ENCODE measurements at places on chromosomes 16 and 17. TPM values are rescaled to one million over a fixed set of nuclear protein-coding genes. Genes with fewer than 3 reads are reported as not detected.

The CDRT15 gene
- not detected for total RNA-seq

- peaks cover 13% of the 10 kb centered on the region for H3K4me1 ChIP-seq
- H3K27ac ChIP-seq, result no peak overlapping the region
Observed at GRCh38 chr16:86494039-86494564, 16.2 kb upstream of the FOXF1 start.

- no peaks in the 10 kb centered on the region for H3K27me3 ChIP-seq
- no peak for DNase-seq
Observed at GRCh38 chr17:13865650-13866049, 203.7 kb upstream of the COX10 start.

DNA sequence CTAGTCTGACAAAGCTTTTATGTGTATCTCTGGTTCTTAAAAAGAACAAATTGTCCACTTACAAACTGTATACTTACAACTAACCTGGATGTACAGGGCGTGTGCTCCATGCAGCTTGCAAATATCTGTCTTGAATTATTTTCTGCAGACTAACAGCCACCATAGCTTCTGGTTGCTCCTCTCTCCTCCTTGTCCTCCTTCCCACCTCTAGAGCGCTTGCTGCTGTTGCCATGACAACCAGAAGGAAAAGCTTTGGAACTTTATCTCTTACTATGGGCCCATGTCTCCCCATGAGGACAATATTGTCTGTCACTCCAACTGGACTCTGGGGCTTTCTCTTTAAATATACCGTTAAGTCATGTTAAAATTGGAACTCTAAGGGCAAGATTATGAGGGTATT lies 71.5 kb upstream of the DHX40 start:
- no peaks in the 10 kb centered on the region for H3K36me3 ChIP-seq
- no peaks in the 10 kb centered on the region for H3K27me3 ChIP-seq
- peaks cover 41% of the 10 kb centered on the region for H3K4me1 ChIP-seq

DNA sequence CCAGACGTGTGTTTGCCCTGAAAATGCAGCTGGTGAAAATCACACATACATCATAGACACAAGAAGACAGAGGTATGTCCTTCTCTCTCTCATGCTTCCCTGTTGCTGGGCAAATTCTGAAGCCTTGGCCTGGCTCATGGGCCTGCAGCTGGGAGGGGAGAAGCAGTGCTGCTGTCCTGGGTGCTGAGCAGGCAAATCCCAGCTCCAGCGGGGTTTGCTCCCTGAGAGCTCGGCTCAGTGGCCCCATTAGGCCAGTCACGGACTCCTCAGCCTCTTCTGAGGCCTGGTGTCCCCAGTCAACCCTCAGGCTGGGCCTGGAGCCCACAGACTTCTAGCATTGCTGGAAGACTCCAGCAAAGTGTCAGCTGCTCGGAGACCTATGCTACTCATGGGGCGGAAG lies 11.7 kb downstream of the RHBDL3 start:
- H3K4me1 ChIP-seq, result no peaks in the 10 kb centered on the region
- H3K4me3 ChIP-seq, result no peak overlapping the region
- H3K27me3 ChIP-seq, result peaks cover 6% of the 10 kb centered on the region
- no peak for DNase-seq
- no peak overlapping the region for H3K27ac ChIP-seq

- H3K27me3 ChIP-seq, result no peaks in the 10 kb centered on the region
- H3K27ac ChIP-seq, result no peak overlapping the region
- no peaks in the 10 kb centered on the region for H3K36me3 ChIP-seq
- no peak for DNase-seq
Observed at GRCh38 chr16:88868974-88869672, 2.7 kb upstream of the PABPN1L start.

DNA sequence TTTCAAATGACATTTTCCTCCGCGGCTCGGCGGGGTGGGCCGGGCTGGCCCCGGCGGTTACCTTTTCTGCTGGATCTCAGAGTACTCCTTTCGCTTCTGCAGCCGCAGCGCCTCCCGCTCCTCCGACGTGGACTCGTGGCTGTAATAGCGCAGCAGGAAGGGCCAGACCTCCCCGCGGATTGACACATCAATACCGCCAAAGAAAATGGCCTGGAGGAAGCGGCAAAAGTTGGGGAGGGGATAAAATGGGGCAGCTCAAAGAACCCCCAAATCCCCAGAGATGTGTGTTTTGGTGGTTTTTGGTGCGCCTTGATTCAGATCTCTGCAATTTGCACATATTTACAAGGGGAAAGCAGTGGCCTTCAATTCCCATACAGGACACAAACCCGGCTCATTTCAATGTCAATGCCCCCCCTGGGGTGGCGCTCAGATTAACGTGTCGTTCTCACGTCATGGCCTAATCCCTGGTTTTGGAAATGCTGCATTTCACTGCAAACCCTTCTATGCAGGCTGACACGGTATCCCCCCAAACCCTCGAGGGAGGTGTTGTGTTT lies 85.9 kb downstream of the TBC1D16 start:
- no peak overlapping the region for H3K4me3 ChIP-seq
- H3K27ac ChIP-seq, result no peak overlapping the region
- H3K36me3 ChIP-seq, result no peaks in the 10 kb centered on the region
- no peaks in the 10 kb centered on the region for H3K4me1 ChIP-seq

The KRTAP17-1 gene
- total RNA-seq, result not detected

DNA sequence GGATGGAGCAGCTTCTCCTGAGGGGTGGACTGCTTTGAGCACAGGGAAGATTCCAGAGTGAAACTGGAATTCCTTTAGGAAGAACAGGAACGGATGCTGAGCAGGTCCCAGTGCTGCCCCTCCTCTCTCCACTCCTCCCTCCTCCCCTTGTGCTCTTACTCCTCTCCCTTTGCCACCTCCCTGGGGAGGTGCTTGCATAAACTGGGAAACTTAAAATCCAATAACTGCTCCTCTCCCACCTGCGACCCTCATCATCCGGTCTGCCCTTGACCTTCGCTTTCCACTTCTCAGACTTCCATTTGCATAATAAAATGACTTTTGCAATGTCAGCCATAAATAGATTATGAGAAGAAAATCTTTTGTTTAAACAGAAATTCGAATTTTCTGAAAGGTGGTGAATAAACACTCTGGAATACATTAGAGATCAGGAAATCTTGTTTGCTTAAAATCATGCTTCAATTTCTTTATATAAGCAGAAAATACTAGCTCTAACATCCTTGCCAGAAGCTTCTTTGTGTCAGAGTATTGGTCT lies 23.7 kb downstream of the HSBP1 start:
- no peak for DNase-seq
- peaks cover 5% of the 10 kb centered on the region for H3K4me1 ChIP-seq
- H3K27ac ChIP-seq, result no peak overlapping the region
- H3K27me3 ChIP-seq, result no peaks in the 10 kb centered on the region

DNA sequence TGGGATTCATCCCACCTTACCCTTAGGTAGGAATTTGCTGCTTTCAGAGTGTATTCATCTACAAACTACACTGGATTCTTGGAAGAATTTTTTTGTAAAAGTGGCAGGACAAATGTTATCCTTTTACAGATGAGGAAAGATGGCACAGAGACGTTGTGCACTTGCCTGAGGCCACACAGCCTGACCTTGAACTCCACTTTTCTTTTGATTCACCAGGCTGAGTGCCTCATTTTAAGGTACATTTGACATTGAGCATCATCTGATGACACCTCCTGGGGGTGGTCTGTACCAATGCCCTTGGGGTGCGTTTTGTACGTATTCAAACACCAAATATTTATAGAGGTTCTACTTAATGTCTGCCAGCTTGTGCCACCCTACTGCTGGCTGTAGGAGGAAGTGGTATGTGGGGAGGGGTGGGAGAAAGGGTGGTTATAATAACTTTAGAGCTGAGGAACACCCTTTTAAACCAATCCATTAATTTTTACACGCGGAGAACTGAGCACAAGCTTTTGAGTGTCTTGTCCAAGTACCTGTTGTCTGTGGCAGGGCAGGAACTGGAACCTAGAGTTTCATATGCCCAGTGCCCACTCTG lies 29.1 kb downstream of the HS3ST3B1 start:
- H3K27ac ChIP-seq, result no peak overlapping the region
- H3K36me3 ChIP-seq, result no peaks in the 10 kb centered on the region
- DNase-seq, result no peak
- no peaks in the 10 kb centered on the region for H3K4me1 ChIP-seq
- H3K4me3 ChIP-seq, result no peak overlapping the region
- H3K27me3 ChIP-seq, result no peaks in the 10 kb centered on the region

The CLEC18C gene
- 0.49 TPM for total RNA-seq

The TSEN54 gene
- total RNA-seq, result 18.5 TPM

Measured in gastrocnemius medialis (tissue), 4 donors.